Left lung (tissue), 14 donors: ENCODE measurements at places on chromosomes 13 and 19.

DNA sequence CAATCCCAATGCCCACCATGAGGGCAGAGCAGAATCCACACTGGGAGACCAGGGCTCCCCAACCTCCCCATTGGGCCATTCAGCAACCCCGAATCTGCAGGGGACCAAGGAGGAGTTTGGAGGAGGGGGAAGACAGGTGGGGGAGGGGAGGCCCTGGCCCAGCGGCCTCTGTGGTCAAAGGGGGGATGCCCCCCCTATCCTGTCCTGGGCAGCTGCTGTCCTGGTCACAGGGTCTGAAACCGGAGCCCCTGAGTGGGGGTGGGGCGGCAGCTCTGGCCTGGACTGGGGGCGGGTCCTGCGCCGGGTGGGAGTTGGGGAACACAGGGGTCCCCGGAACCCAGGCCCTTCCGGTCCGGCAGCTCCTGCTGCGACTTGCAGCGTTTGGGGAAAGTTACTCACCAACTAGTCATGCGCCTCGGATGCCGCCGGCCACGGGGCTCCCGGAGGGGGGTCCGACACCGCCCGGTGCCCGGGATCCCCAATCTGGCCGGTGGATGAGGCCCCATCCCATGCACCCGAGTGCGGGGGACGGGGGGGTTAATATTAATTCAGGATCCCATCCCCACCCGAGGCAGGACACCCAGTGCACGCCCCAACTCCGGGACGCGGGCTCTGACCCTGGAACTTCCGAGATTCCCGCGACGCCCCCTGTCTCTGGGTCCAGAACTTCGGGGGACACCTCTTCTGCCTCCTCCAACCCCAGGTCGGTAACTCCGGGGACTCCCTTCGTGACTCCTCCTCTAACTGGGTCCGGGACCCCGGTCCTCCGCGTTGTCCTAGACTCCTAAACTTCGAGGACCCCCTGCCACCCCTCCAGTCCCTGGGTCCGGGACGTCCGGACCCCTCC lies 872 bp downstream of the HOMER3 start:
- DNase-seq: peak; percentile 78

DNA sequence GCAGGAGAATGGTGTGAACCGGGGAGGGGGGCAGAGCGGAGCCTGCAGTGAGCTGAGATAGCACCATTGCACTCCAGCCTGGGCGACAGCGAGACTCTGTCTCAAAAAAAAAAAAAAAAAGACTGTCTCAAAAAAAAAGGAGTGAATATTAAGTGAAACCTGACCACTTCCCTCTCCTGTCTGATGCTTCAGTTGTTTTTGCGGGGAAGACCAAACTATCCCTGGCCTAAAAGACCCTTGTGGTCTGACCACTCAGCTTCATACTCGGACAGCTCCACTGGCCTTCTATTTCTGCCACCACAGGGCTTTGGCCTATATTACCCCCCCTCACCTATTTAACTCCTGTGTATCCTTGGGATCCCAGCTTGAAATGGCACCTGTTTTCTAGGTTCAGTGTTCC lies 2.3 kb downstream of the CLASRP start:
- DNase-seq: no peak

DNA sequence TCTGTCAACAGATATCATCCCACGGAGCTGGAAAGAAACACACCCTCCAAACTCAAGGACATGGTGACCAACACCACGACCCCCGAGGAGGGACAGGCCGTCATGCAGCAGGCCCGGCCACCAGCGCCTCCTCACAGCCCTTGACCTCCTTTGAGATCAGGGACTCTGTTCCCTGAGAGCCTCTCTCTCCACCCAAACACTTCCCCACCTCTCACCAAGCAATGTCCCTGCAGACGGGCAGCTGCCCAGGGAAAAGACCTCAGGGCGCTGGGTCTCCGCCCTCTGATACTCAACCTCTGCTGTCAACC lies 10.0 kb downstream of the SCGB2B2 start:
- DNase-seq: no peak

- DNase-seq: no peak
Measured at GRCh38 chr13:40656358-40656757, 10.1 kb downstream of the FOXO1 start.

- DNase-seq: no peak
Measured at GRCh38 chr19:54691582-54692297, 29.0 kb downstream of the LILRB4 start.

- DNase-seq: no peak
Measured at GRCh38 chr19:32921624-32922023, 50.1 kb downstream of the CEP89 start.

GRCh38 chr19:28492201-28492600 lies 720.8 kb downstream of the UQCRFS1 start:
- no peak for DNase-seq

DNA sequence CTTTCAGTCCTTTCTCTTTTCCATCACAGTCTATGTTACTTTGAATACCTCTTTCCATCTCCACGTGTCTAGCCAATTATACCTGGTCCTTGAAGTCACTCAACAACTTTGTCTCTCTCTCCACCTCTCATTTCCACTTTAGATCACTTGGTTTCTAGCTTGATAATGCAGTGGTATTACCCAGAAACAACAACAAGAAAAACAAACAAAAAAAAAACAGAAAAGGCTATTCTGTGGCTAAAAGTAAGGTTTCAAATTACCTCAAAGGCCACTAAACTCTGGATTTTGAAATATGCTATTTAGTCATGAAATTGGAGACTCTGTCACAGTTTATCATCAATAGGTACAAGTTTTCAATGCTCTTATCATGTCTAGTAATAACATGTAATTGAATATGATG lies 184.8 kb downstream of the PCDH9 start:
- no peak for DNase-seq

- DNase-seq: no peak
Measured at GRCh38 chr19:9835507-9835949, 410 bp downstream of the PIN1 start.

GRCh38 chr19:6055013-6055795 lies 55.1 kb downstream of the RFX2 start:
- DNase-seq: no peak

DNA sequence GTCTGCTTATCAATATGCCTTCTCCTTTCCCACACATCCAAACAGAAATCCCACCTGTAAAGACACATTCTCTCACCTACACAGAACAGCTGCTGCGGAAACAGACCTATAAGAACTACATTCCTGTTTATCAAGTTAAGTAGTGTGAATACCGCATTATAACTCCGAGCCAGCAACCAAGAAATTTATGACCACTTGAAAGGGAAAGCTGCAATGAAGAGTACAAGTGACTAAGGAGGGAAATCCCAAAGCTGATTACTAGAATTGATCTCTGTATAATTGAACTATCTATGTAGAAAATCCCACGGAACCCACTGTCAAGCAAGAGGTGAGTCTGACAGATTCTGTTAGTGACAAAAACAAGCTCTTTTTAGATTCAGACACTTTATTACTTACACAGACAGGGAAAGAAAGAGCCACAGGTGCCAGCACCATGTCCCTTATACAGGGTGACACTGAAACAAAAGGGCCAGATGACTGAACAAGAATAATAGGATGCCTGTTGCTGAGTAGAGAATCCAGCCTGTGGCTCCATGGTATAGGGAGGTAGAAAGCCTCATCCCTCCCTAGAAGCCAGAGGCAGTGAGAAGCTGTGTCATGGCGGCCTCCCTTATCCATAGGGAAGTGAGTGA lies 1.6 kb upstream of the IGFL4 start:
- no peak for DNase-seq

DNA sequence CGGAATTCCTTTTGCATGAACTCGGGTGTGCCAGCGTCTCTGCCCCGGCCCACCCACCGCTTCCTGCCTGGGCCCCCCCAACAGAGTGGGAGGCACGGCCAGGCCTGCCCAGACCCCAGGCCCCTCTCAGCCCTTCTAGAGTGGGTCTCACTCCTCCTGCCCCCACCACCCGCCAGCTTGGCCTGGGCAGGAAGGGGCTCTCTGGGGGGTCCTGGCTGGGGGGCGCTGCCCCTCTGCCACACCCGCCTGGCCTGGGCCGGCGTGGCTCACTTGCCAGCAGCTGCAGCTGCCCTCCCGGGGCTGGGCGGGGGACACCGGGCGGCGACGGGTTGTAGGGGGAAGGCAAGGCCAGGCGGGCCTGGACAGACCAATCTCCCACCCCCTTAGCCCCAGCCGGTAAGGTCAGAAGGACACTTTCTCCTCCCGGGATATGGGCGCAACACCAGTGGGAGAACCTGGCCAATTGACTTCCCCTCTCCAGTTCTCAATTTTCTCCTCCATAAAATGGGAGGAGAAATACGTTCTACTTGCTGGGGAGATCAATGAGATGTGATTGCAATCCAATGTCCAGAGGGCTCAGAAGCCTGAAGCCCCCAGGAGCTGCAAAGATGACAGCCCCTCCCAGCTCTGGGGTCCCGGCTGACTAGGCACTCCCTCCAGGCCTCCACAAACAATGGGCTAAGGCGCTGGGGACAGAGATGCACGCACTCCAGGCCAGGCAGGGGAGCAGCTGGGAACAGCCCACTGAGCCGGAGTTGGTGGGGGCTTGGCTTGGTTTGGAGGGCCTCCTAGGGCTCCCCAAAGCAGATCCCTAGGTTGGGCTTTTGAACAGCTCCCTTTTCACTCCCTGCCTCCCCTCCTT lies 2.4 kb downstream of the CRLF1 start:
- no peak for DNase-seq

DNA sequence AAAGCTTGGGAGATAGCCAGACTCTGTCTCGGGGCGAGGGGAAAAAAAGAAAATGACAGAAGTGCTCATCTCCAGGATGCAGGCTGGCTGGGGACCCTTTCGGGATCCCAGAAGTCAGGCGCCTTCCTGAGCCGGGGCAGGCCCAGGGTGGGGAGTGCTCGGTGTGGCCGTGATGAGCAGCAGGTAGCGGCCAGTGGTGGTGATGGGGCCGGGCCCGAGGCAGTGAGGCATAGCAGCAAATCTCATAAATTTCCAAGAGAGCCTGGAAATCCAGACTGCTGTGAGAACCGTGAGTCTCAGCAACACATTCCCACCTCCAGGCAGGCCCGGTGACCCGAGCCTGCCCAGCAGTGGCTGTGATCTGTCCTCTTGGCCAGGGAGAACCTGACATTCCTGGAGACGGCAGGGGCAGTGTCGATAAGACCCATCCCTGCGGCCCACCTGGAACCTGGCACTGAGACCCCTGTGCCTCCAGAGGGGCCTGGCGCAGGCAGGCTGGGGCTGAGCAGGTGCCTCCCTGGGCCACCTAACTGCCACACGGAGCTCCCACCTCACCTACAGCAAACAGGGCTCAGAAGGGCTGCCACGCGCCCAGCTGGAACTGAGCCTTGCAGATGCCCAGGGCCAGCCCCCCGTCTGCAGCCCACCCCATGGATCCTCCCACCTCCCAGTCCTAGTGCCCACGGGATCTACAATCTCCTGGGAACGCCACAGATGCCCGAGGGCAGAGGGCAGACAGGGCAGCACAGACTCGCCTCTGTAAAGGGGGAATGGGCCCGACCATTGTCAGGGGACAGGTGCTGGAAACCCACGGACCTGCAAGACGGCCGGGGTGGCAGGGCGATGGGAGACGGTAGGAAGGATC lies 23.4 kb downstream of the IZUMO4 start:
- no peak for DNase-seq

DNA sequence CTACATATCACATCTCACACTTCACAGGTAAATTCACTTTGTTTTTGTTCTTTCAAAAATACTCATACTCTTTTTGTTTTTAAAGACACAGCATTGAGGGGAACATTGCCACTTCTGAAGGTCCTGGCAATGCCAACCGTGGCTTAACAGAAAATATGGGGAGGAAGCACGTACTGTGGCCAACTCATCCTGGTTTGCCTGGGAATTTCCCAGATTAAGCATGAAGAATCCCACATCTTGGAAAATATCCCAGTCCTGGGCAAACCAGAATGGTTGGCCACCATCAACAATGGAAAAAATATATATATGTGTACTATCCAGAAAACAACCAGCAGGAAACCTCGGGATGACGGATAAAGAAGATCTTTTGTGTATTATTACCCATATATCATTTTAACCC lies 1032.2 kb upstream of the SLC10A2 start:
- DNase-seq: no peak

GRCh38 chr19:13010038-13010991 lies 15.0 kb downstream of the NFIX start:
- DNase-seq: no peak

DNA sequence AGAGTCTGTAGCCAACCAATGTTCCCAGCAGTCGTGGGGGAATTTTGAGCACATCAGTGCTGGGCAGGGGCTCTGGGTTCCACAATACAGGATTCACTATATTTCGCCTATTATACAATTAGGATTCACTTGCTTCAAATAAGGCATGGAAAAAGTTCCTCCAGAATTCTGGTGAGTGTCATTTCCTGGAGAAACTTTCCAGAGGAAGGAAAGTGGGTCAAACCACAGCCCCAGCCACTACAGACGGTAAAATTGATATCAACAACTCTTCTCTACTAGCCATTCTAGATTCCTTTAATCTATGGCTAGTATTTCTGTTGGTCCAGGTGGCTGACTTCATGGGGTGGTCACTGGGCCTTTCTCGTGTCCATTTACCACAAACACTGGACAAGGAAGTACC lies 10.5 kb downstream of the MYCBP2 start:
- DNase-seq: no peak

- no peak for DNase-seq
Measured at GRCh38 chr13:104843401-104843800, 1692.1 kb downstream of the EFNB2 start.

GRCh38 chr13:92901739-92902138 lies 324.9 kb upstream of the GPC6 start:
- DNase-seq: no peak

GRCh38 chr13:34521171-34521570 lies 420.9 kb upstream of the NBEA start:
- no peak for DNase-seq

DNA sequence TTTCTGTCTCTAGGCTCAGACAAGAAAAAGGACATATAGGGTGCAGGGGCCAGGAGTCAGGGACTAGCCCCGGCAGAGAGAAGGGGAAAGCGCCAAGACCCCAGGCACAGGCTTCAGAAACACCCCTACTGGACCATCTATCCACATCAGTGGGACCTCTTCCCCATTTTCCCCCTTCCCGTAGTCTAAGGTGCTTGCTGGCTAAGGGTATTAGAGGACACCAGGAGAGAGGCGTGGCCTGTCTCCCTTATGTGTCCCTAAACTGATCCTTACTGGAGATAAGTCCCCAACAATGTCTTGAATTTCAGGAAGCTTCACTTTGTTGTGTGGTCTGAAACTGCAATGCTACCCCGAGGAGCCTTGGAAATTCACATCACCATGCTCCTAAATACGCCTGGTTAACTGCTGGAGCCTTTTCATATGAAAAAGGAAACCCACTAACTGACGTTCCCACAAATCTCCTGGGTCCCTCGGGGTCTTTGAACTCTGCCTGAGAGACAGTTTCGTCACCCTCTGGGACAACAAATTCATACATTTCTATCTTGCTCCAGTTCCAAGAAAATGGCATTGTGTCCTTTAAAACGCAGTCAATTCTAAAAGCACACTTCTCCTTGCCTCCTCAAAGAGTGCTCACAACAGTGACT lies 197.7 kb downstream of the COL4A1 start:
- DNase-seq: no peak

DNA sequence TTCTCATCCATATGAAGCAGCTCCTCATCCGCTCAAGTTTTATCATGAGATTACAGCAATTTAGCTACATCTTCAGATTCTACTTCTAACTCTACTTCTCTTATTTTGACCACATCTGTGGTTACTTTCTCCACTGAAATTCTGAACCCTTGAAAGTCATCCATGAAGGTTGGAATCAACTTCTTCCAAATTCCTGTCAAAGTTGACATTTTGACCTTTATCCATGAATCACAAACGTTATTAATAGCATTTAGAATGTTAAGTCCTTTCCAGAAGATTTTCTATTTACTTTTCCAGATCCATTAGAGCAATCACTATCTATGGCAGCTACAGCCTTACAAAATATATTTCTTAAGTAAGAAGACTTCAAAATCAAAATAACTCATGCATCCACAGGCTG lies 421.7 kb upstream of the GPC6 start:
- DNase-seq: no peak
